ENCODE measurements at places on chromosomes 11 and 22. TPM values are rescaled to one million over a fixed set of nuclear protein-coding genes. Genes with fewer than 3 reads are reported as not detected.

The MRGPRX4 gene
- total RNA-seq: not detected

GRCh38 chr11:66068923-66069714 lies 953 bp upstream of the PACS1 start:
- no peaks in the 10 kb centered on the region for H3K36me3 ChIP-seq
- no peaks in the 10 kb centered on the region for H3K4me1 ChIP-seq
- H3K4me3 ChIP-seq: peak overlapping the region; percentile 97
- DNase-seq: no peak
- peak overlapping the region; percentile 86 for H3K27ac ChIP-seq

- no peaks in the 10 kb centered on the region for H3K4me1 ChIP-seq
- no peak overlapping the region for H3K4me3 ChIP-seq
- no peaks in the 10 kb centered on the region for H3K36me3 ChIP-seq
- H3K27me3 ChIP-seq: no peaks in the 10 kb centered on the region
These were observed 1375.1 kb upstream of the TENM4 start for GRCh38 chr11:80815752-80816453.

DNA sequence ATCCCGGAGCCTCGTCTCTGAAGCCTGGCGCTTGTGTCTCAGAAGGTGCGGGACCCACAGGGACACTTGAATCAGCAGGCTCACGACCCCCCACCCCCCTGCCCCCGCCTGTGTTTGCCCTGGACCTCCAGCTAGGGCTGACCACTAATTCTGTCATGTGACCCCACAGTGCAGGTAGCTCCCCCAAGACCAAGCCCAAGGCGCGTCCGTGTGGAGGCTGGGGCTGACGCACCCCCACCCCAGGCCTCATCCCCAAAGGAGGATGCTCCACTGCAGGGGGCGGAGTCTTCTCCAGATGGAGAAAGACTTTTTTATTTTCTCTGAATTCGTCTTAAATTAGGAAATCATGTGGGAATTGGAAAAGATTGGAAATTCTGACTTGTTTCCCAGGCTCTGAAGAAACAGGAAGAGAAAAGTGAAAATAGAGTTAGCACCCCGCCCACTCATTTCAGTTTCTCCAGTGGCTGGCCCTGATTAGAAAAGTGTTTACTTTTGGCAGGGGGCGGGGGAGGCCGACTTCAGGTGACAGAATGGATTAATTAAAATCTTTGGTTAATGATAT lies 1.0 kb upstream of the RELA start:
- peak; percentile 85 for DNase-seq
- peaks cover 11% of the 10 kb centered on the region for H3K4me1 ChIP-seq
- peak overlapping the region; percentile 87 for H3K4me3 ChIP-seq
- H3K27me3 ChIP-seq: no peaks in the 10 kb centered on the region
- no peaks in the 10 kb centered on the region for H3K36me3 ChIP-seq

The PHF21A gene
- 83.3 TPM for total RNA-seq

GRCh38 chr11:69922015-69922595 lies 102.9 kb upstream of the FGF3 start:
- no peaks in the 10 kb centered on the region for H3K27me3 ChIP-seq
- H3K4me1 ChIP-seq: peaks cover 11% of the 10 kb centered on the region
- peak; percentile 18 for DNase-seq
- no peak overlapping the region for H3K27ac ChIP-seq
- H3K36me3 ChIP-seq: no peaks in the 10 kb centered on the region

DNA sequence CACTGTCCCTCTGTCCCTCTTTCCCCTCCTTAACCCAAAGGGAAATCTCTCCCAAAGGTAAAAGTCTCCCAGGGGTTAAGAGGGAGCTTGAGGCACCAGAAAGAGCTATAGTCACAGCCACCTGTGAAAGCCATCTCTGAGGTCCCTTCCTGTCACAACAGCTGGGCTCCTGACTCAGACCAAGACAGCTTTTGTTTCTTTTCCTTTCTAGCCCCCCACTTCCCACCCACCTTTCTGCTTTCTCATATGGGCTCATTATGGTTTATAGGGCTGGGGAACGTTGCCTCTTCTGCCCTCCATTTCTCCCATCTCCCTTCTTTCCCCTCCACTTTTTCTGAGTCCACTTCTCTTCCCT lies 19.1 kb downstream of the MIF start:
- H3K27ac ChIP-seq: peak overlapping the region; percentile 77
- no peaks in the 10 kb centered on the region for H3K4me1 ChIP-seq
- H3K4me3 ChIP-seq: peak overlapping the region; percentile 45
- no peaks in the 10 kb centered on the region for H3K27me3 ChIP-seq
- H3K36me3 ChIP-seq: no peaks in the 10 kb centered on the region
- DNase-seq: no peak

DNA sequence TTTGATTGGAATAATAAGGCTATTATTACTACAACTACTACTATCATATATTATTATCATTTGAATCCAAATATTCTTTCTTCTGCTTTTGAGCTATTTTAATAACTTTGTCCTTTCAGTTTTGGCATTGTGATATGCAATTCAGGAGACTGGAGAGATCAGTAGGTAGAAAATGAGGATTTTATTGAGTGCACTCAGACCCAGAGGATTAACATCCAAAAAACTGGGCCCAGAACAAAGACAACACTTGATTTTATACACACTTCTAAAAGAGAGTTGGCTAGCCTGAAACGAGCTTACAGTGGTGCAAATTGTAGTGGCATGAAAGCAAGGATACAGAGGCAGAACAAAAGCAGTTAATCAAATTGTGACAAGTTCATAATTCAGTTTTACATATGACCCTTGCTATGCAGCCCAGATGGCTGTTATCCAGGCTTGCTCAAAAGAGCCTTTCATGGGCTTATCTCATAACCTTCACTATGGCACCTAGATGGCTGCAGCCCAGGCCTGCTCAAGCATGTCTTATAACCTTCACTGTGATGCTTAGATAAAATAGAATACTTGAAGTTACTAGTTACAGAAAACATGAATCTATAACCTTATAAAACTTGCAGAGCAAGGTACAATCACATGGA lies 796.3 kb upstream of the RAG2 start:
- H3K36me3 ChIP-seq: no peaks in the 10 kb centered on the region
- H3K27ac ChIP-seq: no peak overlapping the region
- no peak overlapping the region for H3K4me3 ChIP-seq
- no peaks in the 10 kb centered on the region for H3K4me1 ChIP-seq

DNA sequence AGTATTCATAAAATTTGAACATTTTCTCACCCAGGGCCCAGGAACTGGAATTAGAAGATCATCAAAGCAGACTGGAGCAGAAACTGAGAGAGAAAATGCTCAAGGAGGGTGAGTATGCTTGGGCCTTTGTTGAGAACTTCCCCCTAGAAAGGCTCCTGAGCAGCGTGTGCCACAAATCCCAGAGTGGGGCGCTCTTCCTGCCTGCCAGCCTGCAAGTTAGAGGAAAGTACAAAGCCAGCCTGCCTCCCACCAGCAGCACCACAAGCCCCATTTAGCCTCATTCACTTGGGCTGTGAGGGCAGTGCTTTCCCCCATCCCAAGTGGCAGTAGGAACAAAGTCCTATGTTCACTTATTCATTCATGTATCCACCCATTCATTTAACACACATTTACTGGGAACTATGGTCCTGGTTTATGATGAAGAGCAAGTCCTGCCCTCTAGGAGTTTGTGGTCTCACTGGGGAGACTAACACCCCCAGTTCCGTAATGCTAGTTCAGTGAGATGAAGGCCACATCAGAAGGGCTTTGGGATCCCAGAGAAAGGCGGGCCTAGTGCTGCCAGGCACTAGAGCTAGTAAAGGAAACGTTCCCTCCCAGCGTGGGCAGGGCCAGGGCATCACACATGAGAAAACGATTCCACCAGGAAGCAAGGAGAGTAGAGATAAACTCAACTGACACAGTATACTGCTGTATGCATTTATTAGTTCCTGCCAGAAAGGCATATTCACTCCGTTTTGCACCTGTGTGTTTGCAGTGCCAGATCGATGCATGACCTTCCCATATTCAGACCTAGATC lies 22.4 kb upstream of the PARVA start:
- H3K4me1 ChIP-seq: no peaks in the 10 kb centered on the region
- H3K27me3 ChIP-seq: no peaks in the 10 kb centered on the region
- H3K4me3 ChIP-seq: no peak overlapping the region
- no peak for DNase-seq

The ANO9 gene
- total RNA-seq: 0.79 TPM

The APLNR gene
- 112 TPM for total RNA-seq

The AGBL2 gene
- 45.6 TPM for total RNA-seq

DNA sequence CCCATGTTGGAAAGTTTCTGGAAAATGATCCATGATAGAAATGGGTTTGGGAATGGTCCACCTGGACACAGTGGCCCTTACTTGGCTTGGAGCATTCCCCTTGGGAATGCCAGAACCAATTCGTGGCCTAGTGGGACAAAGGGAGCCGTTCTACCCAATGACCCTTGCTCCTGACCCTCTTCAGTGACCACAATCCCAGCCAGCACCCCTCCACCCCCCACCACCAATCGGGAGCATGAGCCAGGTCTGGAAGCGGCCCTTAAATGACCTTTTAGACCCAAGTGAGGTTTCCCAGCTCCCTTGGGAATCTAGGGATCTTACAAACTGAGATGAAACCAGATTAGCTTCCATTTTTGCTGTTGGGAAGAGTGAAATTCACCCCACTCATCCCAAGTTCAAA lies 51.3 kb upstream of the CDON start:
- peak; percentile 36 for DNase-seq
- no peaks in the 10 kb centered on the region for H3K27me3 ChIP-seq
- H3K4me1 ChIP-seq: peaks cover 23% of the 10 kb centered on the region
- H3K36me3 ChIP-seq: no peaks in the 10 kb centered on the region
- no peak overlapping the region for H3K4me3 ChIP-seq

DNA sequence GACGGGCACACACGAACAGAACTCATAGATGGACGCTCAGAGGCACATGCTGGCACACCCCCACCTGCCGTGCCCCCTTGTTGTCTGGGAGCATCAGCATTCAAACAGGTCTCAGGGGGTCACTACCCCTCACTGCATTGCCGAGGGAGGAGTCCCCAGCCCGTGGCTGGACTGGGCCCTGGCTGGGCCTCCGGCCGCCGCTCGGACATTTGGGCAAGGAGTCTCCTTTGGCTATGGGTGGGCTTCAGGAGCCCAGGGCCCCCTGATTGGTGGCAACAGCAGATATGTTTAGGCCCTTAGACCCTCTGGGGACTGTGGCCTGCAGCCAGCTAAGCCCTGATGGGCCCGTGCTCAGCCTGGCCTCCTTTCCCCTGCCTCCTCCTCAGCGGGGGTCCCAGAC lies 41.9 kb downstream of the FLRT1 start:
- no peak overlapping the region for H3K4me3 ChIP-seq
- no peak overlapping the region for H3K27ac ChIP-seq
- no peak for DNase-seq
- no peaks in the 10 kb centered on the region for H3K36me3 ChIP-seq
- no peaks in the 10 kb centered on the region for H3K27me3 ChIP-seq
- H3K4me1 ChIP-seq: peaks cover 6% of the 10 kb centered on the region

GRCh38 chr11:3030289-3031070 lies 26.7 kb downstream of the CARS1 start:
- H3K4me3 ChIP-seq: no peak overlapping the region
- no peak overlapping the region for H3K27ac ChIP-seq
- H3K4me1 ChIP-seq: no peaks in the 10 kb centered on the region
- H3K27me3 ChIP-seq: no peaks in the 10 kb centered on the region

- H3K36me3 ChIP-seq: no peaks in the 10 kb centered on the region
- H3K27me3 ChIP-seq: no peaks in the 10 kb centered on the region
- H3K4me1 ChIP-seq: peaks cover 15% of the 10 kb centered on the region
- DNase-seq: no peak
- no peak overlapping the region for H3K27ac ChIP-seq
- H3K4me3 ChIP-seq: no peak overlapping the region
These were observed 4.1 kb upstream of the ESAM start for GRCh38 chr11:124766156-124766555.

The LUZP2 gene
- total RNA-seq: 0.24 TPM

The MAJIN gene
- total RNA-seq: not detected

The POTEH gene
- total RNA-seq: not detected

The PAK1 gene
- total RNA-seq: 17.4 TPM

DNA sequence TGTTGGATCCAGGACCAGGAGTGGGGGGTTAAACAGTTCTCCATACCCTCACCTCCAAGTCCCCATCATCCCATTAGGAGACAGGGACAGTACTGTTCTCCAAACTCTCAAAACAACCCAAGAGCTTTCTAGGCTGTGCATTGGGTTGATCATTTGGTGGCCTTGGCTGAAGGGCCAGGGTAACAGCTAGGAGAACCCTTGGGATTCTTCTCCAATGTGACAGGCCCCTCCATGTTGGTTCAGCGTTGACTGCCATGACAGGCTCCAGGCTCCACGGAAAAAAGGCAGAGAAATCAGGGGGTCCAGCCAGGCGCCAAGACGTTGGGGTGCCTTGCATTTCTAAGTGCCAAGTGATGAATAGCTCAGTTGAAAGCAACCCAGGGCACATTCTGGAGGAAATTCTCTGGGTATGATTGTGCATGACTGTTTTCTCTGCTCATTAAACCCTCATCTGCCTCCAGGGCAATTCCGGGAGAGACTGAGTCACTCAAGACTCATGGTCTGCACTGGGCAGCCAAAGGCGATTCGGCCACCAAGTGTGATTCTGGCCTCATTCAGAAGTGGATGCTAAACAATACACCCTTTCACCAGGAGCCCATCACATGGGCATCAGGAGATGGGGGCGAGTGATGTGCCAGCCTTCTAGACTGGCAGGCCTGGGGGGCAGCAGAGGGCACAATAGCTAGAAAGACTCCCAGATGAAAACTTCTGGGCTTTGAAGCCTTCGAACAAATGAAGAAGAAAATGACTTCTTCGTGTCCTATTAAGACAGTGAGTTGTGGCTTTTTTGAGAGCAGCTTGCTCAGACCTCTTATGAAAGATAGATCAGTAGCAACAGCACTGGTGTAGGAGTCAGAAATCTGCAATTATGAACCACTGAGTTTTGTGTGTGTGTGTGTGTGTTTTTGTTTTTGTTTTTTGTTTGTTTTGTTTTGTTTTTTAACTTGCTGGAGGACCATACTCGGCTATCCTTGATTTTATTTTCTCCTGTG lies 27.7 kb downstream of the CD44 start:
- H3K27ac ChIP-seq: peak overlapping the region; percentile 90
- DNase-seq: no peak
- no peaks in the 10 kb centered on the region for H3K27me3 ChIP-seq
- H3K4me1 ChIP-seq: peaks cover 25% of the 10 kb centered on the region
- no peak overlapping the region for H3K4me3 ChIP-seq

GRCh38 chr11:33553486-33553885 lies 147.1 kb downstream of the C11orf91 start:
- H3K36me3 ChIP-seq: no peaks in the 10 kb centered on the region
- DNase-seq: no peak
- no peak overlapping the region for H3K27ac ChIP-seq
- no peaks in the 10 kb centered on the region for H3K4me1 ChIP-seq
- no peak overlapping the region for H3K4me3 ChIP-seq

DNA sequence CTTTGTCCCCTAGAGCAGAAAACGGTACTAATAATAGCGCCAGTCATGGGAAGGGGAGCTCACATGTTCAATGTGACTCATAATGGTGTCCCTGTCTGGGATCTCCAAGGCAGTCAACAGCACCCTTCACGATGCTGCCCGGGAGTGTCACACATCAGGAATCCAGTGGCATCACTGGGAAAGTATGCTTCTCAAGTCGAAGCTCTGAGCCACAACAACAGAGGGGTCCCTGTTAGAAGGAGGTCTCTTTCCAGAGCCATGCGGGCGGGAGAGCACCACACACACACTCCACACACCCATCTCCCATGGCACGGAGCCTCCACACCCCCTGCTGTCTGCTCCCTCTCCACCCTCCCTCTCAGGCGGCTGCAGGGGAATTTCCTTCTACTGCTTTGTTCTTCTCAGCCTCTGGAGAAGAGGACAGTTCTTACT lies 119.7 kb downstream of the ETS1 start:
- no peaks in the 10 kb centered on the region for H3K27me3 ChIP-seq
- no peak overlapping the region for H3K4me3 ChIP-seq
- peaks cover 5% of the 10 kb centered on the region for H3K4me1 ChIP-seq

- peak overlapping the region; percentile 95 for H3K27ac ChIP-seq
- H3K36me3 ChIP-seq: no peaks in the 10 kb centered on the region
- peak; percentile 74 for DNase-seq
- no peaks in the 10 kb centered on the region for H3K27me3 ChIP-seq
These were observed 518 bp downstream of the KMT5B start for GRCh38 chr11:68212421-68213134.
